ENCODE measurements at places on chromosomes 7 and 10. TPM values are rescaled to one million over a fixed set of nuclear protein-coding genes. Genes with fewer than 3 reads are reported as not detected.

CTAGE8 gene
- total RNA-seq = not detected

NUTM2D gene
- total RNA-seq = 1.7 TPM

FFAR4 gene
- total RNA-seq = 0.13 TPM

BHLHA15 gene
- total RNA-seq = 0.39 TPM

SH2D4B gene
- 0.13 TPM for total RNA-seq

LRRC18 gene
- total RNA-seq = not detected

CDH23 gene
- 3.2 TPM for total RNA-seq

GHRHR gene
- not detected for total RNA-seq

DRGX gene
- total RNA-seq = not detected

CAMK2B gene
- total RNA-seq = 0.16 TPM

PRLHR gene
- total RNA-seq = not detected

PRF1 gene
- 0.05 TPM for total RNA-seq

PPP1R9A gene
- total RNA-seq = 4.4 TPM

KCNIP2 gene
- 0.54 TPM for total RNA-seq

ZNF727 gene
- total RNA-seq = not detected

TEX36 gene
- not detected for total RNA-seq

CDK14 gene
- total RNA-seq = 0.13 TPM

TCERG1L gene
- total RNA-seq = not detected

UBE2D4 gene
- total RNA-seq = 9.6 TPM

CCDC3 gene
- total RNA-seq = 1.4 TPM

SFRP4 gene
- total RNA-seq = 3.7 TPM

UFSP1 gene
- 4.0 TPM for total RNA-seq

PLEKHS1 gene
- total RNA-seq = 0.04 TPM

LARP4B gene
- 41.3 TPM for total RNA-seq

PNLIPRP2 gene
- 0.11 TPM for total RNA-seq

GATA3 gene
- total RNA-seq = 4.8 TPM

LDB3 gene
- 0.18 TPM for total RNA-seq

GPR15LG gene
- total RNA-seq = 0.21 TPM

TMUB1 gene
- total RNA-seq = 56.8 TPM

LEP gene
- not detected for total RNA-seq

OPN1SW gene
- total RNA-seq = not detected

PTPN12 gene
- 84.6 TPM for total RNA-seq

VSTM2A gene
- 0.08 TPM for total RNA-seq

NUDT1 gene
- 98.7 TPM for total RNA-seq

NEURL1 gene
- total RNA-seq = 0.78 TPM

SFMBT2 gene
- total RNA-seq = 8.8 TPM

WDR86 gene
- total RNA-seq = 0.26 TPM

PLCE1 gene
- total RNA-seq = 7.0 TPM

SPDYE5 gene
- not detected for total RNA-seq

VGF gene
- total RNA-seq = 20.3 TPM

ZNF722 gene
- not detected for total RNA-seq

PRKAR2B gene
- total RNA-seq = 2.4 TPM

CPA1 gene
- total RNA-seq = not detected

NODAL gene
- total RNA-seq = not detected

AKR1C4 gene
- total RNA-seq = 0.18 TPM

RELN gene
- 0.04 TPM for total RNA-seq

HYAL4 gene
- total RNA-seq = 0.04 TPM

DYNC1I1 gene
- 0.13 TPM for total RNA-seq

VSTM4 gene
- 0.38 TPM for total RNA-seq

ARMS2 gene
- not detected for total RNA-seq

CADPS2 gene
- total RNA-seq = 0.03 TPM

CDCA7L gene
- 19.3 TPM for total RNA-seq

AMPH gene
- 0.12 TPM for total RNA-seq

HTRA1 gene
- total RNA-seq = 55.6 TPM

TLX1 gene
- total RNA-seq = not detected

SEMA4G gene
- 9.2 TPM for total RNA-seq

GSTO2 gene
- 1.9 TPM for total RNA-seq
